ENCODE measurements at places on chromosomes 12 and 14.

- no peak for DNase-seq
Measured at GRCh38 chr14:22185191-22185590, 403.8 kb downstream of the DAD1 start.

GRCh38 chr14:23929822-23930294, 23.7 kb upstream of the DHRS4 start:
- no peak for DNase-seq

DNA sequence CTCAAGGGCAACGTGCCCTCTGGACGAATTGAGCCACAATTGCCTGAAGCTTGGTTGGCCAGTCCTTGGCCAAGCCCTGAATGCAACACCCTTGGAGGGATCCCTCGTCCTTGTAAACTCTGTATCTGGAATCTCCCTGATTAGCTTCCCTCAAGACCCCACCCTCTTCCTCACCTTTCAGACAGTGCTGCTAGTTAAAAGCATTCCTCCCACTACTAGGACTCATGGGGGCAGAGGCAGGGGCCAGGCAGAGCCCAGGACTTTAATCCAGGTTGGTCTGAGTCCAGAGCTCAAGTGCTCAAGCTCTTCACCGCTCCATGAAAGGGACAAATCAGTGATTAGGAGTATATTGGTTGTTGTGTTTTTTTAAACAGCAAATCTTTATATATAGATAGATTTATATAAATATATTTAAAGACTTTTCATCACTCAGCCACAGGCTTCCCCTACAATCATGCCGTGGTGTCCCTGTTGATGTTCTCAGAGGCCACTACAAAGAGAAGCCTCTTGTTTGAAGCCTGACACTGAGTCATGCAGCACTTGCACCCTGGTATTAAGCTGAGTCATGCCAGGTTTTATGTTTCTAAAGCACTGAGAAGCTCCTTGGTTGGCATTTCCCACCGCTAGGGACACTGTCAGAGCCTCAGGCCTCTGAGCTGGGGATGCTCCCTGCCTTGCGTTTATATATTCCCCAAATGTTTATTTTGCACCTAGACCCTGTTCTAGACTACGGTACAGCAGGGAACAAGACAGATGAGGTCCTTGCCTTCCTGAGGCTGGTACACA, 53.8 kb upstream of the GSC start:
- DNase-seq: no peak

- DNase-seq: no peak
Measured at GRCh38 chr12:118219772-118220171, 83.8 kb downstream of the PEBP1 start.

DNA sequence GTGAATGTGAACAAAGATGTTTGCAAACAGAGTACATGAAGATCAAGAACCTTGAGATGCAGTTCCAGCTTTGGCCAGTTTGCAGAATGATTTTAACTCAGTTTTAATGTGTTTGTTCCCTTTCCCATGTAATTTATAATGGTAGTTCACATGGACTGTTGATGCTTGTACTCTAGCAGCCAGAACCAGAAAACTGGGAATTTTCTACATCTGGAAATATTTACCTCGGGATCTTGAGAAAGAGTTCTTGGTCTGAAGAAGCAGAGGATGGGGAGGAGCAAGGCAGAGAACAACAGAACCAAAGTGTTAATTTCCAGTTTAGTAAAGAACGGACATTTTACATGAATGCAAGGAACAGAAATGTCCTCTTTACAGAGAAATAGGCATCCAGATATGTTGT, 37.0 kb upstream of the PMCH start:
- DNase-seq: no peak

GRCh38 chr14:46581036-46581671, 70.4 kb downstream of the RPL10L start:
- peak; percentile 19 for DNase-seq

- DNase-seq: peak; percentile 48
Measured at GRCh38 chr12:17062267-17063036, 456.5 kb upstream of the LMO3 start.

GRCh38 chr12:57085999-57086492, 2.9 kb upstream of the NAB2 start:
- DNase-seq: no peak

Data from HS-5 (cell line).